ENCODE measurements at places on chromosomes 7 and 10.

- no peak for DNase-seq
Observed at GRCh38 chr10:78660446-78661106, 408.2 kb upstream of the ZMIZ1 start.

- no peak for DNase-seq
Observed at GRCh38 chr7:2374830-2375728, 20.5 kb downstream of the EIF3B start.

- no peak for DNase-seq
Observed at GRCh38 chr10:70587045-70587658, 15.4 kb downstream of the PRF1 start.

- DNase-seq, result no peak
Observed at GRCh38 chr7:47231032-47231431, 350.9 kb downstream of the TNS3 start.

- no peak for DNase-seq
Observed at GRCh38 chr10:23338886-23339285, 5.7 kb downstream of the C10orf67 start.

DNA sequence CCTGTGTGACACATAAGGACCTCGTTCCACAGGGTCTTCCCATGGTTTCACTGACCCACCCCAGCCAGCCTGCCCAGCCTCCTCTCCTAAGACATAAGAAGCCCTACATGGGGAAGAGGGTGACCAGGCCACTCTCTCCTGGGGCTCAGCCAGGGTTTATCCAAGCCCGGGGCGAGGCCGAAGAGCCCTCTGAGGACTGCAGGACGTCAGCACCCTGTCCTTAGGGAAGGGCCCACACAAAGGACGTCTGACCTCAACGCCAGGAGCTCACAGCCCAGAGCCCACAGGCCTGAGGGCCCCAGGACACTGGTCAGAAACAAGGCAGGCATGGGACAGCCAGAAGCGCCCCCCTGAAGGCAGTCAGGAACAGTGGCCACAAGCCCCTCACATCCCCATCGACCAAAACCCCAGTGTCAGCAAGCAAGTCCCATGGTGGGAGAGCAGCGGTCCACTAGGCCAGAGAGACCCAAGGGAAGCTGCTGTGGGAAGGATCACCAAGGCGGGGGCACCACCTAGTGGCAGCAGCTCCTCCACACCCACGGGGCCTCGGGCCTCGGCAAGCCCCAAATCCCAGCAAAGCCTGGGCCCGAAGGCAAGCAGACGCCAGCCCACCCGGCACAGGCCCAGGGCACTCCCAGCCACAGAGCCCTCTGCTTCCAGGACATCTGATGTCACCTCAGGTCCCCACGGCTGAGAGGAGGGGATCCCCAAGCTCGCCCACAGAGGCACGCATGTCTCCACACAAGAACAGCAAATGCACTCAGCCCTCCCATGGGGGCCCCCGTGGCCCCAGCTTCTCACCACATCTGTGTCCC, 23.4 kb downstream of the MAD1L1 start:
- peak; percentile 70 for DNase-seq

DNA sequence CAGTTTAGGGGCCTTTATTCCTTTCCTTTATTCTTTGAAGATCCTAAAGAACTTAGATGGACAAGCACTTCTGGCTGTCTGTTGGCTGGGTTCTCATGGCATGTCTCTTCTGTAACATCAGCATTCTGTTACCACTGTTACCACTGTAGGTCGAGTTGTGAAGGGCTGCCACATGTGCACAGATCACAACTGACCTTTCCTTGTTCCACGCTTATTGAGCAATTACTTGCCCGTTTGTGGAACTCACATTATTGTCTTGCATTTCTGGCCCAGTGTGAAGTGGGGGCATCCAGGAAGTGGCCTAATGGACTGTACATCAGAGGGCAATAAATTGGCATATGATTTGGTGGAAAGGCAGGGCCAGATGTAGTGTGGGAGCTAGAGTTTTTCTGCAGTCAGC, 23.7 kb downstream of the GBF1 start:
- DNase-seq, result no peak

DNA sequence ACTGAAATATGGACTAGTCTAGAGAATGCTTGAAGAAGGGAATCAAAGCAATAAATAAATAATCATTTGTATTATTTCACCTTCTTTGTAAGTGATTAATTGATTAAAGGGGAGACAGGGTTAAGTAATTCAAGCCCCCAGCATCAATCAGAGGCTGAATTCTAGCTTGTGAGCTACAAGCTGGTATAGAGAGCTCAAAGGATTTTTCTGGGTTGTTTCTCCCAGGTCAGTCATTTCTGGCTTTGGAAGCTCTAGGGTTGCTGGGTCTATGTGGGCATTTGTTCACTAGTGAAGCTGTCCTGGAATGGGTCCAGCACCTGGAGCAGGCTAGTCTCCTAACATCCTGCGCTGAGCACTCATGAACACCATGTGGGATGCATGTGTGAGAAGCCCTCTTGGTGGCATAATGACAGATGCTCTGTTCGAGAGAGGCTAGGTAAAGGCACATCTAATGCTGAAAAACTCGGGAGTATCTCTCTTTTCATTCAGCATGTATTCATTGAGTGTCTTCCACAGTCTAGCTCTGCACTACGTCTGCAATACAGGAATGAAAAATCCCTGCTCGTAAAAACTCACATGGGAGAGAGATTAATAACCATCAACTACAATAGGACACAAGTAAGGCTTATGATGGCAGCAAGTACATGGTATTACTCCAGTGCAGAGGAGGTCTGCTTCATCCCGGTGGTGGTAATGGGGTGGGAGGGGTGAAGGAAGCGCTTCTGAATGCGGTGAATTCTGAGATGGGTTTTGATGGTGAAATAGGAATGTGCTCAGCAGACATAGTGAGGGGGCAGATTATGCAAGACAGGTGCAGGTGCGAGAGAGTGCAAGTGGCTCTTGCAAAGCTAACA, 68.0 kb upstream of the NRP1 start:
- DNase-seq, result no peak

GRCh38 chr10:12690525-12691126, 310.9 kb downstream of the CCDC3 start:
- DNase-seq, result no peak

GRCh38 chr7:23474829-23475575, 4.7 kb upstream of the IGF2BP3 start:
- DNase-seq, result no peak

- no peak for DNase-seq
Observed at GRCh38 chr7:156162451-156162850, 350.2 kb upstream of the SHH start.

GRCh38 chr7:129665013-129665401, 53.5 kb downstream of the NRF1 start:
- DNase-seq, result no peak

DNA sequence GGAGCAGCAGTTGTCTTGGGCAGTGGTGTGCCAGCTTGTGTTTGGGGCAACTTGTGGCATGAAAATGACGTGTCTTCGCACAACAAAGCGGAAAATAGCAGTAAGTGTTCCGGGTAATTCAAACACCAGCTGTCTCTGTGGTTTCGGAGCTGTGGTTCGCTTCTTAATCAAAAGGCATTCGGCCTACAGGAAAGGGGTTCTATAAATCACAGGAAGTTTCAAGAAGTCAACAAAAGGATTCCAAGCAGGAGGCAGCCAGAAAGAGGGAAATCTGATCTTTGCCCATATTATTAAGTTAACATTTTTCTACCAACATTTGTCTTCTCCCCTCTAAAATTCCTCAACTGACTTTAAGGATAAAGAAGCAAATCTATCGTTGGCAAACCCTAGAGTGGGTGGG, 353.4 kb downstream of the FGFR2 start:
- DNase-seq, result no peak

DNA sequence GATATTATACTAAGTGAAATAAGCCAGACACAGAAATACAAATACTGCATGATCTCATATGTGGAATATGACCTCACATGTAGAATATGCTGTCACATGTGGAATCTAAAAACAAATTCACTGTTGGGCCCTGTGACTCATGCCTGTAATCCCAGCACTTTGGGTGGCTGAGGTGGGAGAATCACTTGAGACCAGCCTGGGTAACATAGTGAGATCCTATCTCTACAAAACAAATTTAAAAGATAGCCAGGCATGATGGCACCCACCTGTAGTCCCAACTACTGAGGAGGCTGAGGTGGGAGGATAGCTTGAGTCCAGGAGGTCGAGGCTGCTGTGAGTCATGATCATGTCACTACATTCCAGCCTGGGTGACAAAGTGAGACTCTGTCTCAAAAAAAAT, 160.3 kb downstream of the PTEN start:
- DNase-seq, result no peak

DNA sequence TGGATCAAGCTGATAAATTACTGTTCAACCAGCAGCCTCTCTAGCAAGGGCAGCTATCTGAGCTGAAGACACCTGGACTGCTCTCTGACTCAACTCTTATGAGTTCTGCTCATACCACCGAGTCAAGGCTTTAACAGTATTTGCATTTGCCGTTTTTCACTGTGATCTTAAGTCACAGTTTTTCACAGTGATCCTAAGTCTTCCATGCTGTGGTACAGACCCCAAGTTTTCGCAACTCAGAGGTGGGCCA, 31.3 kb downstream of the PIP4K2A start:
- DNase-seq, result no peak

GRCh38 chr10:46029461-46030030, 877 bp downstream of the NCOA4 start:
- DNase-seq, result no peak

DNA sequence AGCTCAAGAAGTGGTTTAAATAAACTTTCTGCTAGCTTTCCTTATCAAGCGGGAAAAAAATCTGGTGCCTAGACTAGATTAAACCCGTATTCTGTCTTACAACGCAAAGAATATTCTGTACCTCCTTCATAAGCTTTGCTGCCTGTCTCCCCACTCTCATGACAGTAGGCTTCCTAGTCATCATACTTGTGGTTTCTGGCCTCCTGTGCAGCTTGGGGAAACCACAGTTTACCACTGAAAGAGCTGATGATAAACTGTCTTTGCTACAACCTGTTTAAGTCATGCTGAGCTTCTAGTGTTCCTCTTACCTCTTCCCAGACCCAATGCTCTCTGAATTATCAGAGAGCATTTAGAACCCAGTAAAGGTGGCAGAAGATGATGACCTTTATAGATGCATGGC, 55.0 kb downstream of the PODXL start:
- DNase-seq, result no peak

GRCh38 chr10:112735041-112735695, 214.9 kb upstream of the TCF7L2 start:
- no peak for DNase-seq

DNA sequence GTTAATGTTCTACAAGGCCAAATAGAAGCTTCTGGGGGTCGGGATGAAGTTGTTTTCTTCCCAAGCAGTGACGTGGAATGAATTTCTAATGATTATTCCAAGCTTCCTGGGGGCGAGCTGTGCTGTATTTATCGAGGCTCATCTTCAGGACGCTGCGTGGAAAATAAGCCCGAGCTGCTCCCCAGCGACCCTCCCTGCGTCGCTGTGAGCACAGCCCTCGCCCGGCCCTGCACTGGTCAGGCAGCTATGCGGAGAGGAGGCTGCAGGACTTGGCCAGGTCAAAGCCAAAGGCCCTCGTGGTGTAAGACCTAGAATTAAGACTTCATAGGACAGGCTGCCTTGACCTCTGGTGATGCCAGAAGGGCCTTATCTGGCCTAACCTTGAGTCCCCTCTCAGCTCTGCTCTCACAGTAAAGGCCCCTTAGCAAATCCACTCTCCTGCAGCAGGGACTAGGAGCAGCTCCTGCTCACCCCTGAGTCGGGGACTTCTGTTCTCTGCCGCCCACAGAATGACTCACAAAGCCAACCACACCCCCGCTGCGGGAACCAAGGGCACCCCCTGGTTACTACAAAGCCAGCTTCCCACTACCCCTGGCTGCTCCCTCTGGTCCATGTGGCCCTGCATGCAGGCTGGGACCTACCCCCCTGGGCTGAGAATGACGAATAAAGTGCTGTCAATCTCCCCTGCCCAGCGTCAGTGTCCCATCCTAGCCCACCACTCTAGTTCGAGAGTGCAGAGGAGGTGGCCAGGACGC, 501.6 kb downstream of the TCERG1L start:
- no peak for DNase-seq

GRCh38 chr10:22301193-22301592, 15.0 kb upstream of the COMMD3 start:
- no peak for DNase-seq

DNA sequence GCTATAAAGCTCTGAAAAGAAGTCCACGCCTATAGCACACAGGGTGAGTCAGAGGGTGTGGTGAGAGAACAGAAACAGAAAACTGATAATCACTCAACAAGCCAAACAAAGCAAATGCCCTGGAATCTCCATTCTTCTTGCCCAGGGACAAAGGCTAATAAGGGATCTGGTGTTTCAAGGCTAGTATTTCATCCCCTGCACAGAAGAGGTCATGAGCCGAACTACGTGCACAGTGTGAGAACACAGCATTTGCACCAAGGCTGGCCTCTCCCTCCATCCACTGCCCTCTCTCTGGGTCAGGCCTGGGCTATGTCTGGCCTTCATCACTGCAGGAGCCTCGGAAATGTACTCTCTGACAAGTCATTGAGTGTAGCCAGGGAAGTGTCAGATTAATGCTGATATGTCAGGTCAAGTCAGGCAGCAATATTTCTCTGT, 42.7 kb downstream of the PRR15 start:
- no peak for DNase-seq

DNA sequence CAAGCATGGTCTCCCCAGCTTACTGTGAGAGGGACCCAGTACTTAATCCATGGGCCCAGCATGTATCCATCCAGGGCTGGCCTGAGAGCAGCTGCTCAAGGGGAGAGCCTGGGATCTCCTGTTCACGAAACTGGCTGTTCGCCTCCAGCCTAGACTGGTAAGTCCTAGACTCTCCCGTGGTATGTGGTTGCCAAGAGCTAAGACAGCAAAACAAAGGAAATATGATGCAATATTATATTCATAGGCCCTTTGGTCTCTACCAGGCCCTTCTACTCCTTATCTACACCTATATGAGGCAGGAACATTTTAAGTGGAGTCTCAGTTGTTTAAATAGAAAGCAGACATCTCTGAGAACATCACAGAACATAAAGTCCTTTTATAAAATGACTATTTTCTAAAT, 28.9 kb upstream of the STK17A start:
- DNase-seq, result no peak

- DNase-seq, result no peak
Observed at GRCh38 chr10:99571816-99572215, 39.1 kb downstream of the NKX2-3 start.

GRCh38 chr7:157690833-157691585, 354.2 kb downstream of the DNAJB6 start:
- DNase-seq, result peak; percentile 69

- DNase-seq, result peak; percentile 55
Observed at GRCh38 chr10:88553116-88553752, 29.9 kb downstream of the RNLS start.

- DNase-seq, result no peak
Observed at GRCh38 chr7:105532709-105533460, 884 bp downstream of the RINT1 start.

DNA sequence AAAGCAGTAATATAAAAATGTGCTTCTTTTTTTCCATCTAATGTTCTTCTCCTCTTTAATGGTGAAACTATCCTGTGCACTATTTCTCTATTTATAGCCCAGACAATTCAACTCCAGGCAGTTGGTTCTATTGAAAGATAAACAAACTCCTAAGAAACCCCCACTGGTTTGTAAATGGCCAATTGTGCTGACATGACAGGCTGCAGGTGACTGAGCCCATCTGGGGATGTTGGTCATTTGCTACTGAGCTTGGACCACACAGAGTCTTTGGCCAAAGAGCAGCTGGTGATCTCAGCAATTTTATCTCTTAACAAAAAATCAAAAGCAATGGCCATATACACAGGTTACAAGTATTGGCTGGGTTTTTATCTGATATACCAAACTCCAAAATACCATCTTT, 631.8 kb upstream of the CELF2 start:
- no peak for DNase-seq
